ENCODE measurements at places on chromosomes 6 and 20.

DNA sequence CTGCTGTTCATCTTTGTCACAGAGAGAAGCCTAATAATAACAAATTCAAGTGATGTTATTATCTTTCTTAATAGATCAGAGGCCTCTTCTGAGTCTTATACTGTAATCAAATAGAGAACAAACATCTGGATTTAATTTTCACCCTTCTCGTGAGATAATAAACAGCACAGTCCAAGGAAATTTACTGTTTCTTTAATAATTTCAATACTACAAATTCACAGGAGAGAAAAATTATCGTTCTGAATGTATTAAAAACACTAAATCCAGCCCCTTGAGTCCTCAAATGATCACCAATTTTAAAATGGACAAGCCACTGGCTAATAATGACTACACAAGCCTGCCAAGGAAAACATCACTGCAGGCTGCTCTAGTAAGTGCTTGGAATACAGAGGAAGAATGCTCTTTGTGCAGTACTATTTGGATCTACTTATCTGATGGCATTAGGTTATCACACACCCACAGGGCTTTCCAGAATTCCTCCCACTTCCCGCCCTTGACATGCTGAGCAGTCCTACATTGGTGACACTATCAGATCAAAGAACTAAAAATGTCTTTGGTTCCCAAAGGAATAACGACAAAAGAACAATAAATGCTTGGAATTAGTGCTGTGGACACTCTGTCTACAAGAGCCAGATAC lies 38.1 kb downstream of the SYNE1 start:
- no peak for DNase-seq

DNA sequence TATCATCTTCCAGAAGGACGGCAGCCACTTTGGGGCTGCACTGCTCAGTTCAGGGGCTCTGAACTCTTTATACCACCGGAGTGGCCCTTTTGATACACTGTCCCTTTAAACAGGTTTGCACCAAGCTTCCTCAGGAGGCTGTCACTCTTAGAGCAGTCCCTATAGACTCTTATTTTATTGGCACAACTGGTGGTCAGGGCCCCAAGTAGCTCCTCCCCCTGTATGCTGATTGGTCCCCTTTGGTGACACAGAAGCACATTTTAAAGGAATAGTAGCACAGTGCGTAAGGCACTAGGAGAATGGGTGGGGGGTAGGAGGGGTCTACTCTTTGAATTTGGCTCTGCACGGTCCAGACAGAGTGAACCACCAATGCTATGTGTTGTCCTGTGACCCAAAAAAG lies 122.6 kb upstream of the MLN start:
- no peak for DNase-seq

- no peak for DNase-seq
These were observed 628.8 kb upstream of the SLC35B3 start for GRCh38 chr6:9064156-9064555.

DNA sequence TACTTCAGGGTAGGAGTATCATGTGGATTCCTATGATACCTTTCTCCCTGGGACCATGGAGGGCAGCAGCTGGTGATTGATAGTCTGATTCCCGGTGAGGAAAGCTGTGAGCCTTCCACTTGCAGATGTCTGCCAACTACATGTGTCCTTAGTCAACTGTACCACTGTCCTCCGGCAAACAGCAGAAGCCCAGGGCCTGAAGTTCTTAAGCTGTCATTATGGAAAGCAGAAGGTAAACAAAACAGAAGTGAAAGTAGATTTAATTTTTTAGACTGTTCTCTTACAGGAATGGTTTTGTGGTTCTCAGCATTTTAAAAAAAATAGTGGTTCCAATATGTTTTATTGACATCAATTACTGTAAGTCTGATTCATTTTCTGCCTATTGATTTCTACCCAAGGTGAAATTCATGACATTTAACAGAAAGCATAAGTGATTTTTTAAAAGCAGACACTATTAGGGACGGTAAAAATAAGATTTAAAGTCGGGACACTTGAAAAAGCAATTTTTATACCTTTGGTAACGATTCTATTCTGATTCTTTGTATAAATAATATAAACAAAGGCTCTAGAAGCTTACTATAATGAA lies 36.6 kb downstream of the PTPN1 start:
- no peak for DNase-seq

DNA sequence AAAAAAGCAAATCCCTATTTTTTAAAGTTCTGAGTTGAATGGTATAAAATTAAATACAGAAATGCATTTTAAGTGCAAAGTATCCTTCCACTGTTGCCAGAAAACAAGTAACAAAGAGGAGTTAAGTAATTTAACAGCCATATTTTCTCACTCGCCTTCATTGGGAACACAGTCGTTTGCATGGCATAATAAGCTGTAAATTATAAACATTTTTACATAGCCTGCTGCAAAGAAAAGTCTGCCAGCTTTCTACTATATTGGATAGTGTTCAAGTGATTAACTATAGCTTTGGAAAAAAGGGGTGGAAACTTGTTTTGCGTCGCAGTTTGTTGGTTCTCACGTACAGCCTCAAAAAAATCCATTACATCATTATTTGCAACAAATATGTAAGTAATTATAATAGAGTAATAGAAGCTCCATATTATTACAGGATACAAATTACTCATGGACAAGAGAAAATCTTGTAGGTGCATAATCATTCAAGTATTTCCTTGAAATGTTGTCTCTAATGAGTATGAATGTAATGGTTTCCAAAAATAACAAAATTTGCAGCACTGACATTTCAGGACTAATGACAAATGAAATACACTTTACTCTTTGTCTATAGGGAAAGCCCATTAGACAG lies 139.3 kb downstream of the PDSS2 start:
- DNase-seq = no peak

DNA sequence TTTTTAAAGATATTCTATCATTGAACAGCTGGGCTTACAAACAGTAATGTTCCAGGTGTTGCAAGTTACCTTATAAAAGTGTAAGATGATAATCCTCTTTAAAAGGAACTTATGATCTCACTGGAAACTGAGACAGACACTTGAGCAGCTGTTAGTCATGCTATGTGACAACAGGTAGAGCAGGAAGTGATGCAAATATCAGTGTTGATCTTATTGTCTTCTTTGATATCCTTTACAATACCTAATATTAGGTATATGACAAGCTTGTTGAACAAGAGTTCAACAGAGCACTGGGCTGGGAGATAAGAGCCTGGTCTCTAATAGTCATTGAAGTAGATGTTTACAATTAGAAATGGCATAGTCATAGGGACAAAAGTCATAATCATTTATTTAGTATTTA lies 150.0 kb downstream of the UBE3D start:
- no peak for DNase-seq

GRCh38 chr20:19449051-19449450 lies 236.6 kb downstream of the SLC24A3 start:
- DNase-seq = no peak

- no peak for DNase-seq
These were observed 180.5 kb downstream of the OGFRL1 start for GRCh38 chr6:71468841-71469700.

DNA sequence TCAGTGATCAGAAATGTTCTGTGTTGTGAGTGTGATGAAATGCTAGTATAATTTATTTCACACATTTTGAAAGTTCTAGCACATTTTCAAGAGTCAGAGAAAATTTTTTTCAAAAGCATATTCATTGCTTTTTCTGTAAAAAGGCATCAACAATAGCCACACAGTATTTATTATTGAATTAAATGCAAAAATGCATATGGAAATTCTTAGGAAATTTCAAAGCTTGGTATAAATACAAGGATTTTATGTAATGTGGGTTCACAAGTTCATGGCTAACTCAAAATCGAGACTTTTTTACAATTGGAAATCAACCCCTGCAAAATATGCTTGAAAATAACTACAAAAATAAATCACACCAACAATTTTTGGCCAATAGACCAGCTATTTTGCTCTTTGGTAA lies 302.0 kb upstream of the ECI2 start:
- no peak for DNase-seq

DNA sequence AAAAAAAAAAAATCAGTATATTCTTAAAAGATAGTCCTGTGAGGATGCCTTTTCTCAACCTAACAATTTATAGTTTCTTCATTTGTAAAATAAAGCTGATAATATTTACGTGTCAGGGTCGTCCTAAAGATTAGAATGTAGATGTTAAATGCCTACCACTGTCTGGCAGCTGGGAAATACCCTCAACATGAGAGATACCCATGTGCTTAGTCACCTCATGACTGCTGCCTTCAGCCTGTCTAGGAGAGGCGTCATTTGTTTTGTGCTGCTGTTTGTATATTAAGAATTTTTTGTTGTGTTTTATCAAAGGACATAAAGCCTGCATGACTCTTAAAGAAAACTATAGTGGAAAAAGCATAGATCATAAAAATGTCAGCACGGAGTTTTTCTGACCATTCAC lies 9.5 kb downstream of the FAM120B start:
- no peak for DNase-seq

- DNase-seq = no peak
These were observed 96.1 kb downstream of the FOXO3 start for GRCh38 chr6:108656836-108657235.

GRCh38 chr6:122726649-122727048 lies 52.9 kb upstream of the FABP7 start:
- DNase-seq = no peak

DNA sequence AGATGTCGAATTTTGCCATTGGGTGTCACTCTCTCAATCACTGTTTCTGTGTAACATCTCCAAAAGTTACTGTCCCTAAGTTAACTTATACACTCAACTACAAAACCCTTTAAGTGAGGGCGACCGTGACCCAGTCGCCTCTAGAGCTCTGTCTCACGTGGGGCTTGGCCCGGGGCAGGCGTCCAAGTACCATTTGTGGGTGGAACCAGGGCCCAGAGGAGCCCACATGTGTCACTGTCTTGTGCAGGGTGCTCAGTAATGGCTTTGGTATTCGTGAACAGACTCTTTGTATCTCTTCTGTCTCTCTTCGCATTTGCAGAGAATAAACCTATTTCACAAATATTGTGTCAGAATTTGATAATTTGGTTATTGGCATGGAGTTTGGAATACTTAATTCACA lies 109.9 kb upstream of the THBS2 start:
- no peak for DNase-seq

GRCh38 chr6:3176562-3177355 lies 19.4 kb upstream of the TUBB2A start:
- no peak for DNase-seq

- DNase-seq = no peak
These were observed 6.7 kb downstream of the SFT2D1 start for GRCh38 chr6:166335378-166336302.

DNA sequence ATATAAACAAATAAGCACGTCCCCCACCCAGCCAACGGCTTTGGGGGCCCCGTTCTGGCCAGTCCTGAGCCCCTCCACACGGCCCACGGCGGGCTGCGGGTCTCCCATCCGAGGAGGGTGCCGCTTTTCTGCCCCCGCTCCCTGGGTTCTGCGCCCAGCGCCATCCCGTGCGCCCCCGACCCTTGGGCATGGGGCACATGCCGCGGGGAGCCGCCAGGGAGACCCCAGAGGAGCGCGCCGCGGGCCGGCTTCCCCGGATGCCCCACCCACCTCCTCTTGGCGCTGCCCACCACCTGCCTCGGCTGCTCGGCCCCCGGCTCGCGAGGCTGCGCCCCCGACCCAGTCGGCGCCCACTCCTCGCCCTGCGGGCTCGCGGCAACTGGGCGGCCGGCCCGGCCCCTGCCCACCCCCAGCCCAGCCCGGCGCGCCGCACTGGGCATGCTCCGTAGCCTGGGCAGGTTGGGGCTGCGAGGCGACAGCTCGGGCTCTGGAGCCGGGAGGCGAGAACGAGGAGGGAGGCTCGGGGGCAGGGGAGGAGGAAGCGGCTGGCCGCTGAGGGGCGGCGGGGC lies 570 bp upstream of the PLCB4 start:
- peak; percentile 17 for DNase-seq

- DNase-seq = no peak
These were observed 47.0 kb upstream of the CST5 start for GRCh38 chr20:23926526-23926880.

DNA sequence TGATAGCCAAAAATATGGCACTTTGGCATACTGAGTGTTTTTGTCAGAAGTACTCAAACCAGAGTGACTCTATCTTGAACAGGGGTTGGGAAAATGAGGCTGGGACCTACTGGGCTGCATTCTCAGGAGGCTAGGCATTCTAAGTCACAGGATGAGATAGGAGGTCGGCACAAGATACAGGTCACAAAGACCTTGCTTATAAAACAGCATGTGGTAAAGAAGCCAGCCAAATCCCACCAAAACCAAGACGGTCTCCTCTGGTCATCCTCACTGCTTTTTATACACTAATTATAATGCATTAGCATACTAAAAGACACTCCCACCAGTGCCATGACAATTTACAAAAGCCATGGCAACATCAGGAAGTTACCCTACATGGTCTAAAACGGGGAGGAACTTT lies 985.1 kb downstream of the HACE1 start:
- no peak for DNase-seq

Data from amygdala (tissue), 56 donors.